Hypothalamus (tissue), 51 donors: ENCODE measurements at places on chromosomes 2 and 18.

DNA sequence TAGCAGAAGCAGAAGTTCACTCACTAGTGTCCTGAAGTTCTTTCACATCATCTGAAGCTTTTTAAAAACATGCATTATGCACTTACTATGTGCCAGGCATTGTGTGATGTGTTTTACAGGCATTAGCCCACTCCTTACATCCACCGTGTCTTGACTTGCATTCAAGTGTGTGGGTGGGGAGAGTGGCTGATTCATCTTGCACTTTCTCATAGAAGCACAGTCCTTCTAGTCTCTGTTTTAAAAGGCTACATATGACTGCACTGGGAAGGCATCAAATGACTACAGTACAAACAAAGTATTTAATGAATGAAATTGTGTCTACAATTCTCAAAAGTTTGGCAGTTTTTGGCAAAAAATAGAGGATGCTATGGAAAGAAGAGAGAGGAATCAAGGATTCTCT, 21.6 kb upstream of the DSC3 start:
- DNase-seq: no peak

GRCh38 chr2:216661639-216662375, 28.6 kb downstream of the IGFBP2 start:
- DNase-seq: no peak

GRCh38 chr2:40189881-40190280, 262.0 kb downstream of the SLC8A1 start:
- no peak for DNase-seq

DNA sequence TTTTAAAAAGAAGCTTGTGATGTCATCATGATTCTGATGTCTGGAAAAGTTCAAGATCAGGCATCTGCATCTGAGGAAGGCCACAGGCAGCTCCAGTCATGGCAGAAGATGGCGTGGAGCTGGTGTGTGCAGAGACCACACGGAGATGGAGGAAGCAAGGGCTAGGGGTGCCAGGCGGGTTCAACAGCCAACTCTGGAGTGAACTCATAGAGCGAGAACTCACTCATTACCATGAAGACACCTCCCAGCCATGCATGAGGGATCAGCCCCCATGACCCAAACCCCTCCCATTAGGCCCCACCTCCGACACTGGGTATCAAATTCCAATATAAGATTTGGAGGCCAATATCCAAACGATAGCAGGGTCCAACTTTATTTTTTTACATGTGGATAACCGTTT, 61.6 kb downstream of the KCNG2 start:
- DNase-seq: no peak

DNA sequence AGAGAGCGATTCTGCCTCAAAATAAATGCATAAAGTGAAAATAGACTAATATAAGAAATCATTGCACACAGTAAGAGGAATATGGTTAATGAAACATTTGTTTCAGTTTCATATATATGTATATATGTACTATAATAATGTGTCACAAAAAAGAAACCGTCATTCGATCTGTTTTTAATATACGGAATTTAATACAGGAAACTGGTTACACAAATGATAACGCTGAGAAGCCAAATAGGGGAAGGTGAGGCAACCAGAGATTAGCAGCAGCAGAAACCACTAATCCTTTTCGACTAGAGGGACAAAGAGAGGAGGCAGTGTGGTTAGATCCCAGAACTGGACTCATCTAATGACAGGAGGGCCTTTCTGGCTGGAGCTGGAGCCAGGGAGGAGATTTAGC, 64.2 kb upstream of the GREB1L start:
- DNase-seq: no peak

GRCh38 chr2:121085801-121086200, 199.2 kb downstream of the TFCP2L1 start:
- DNase-seq: no peak

- DNase-seq: no peak
These were observed 511.6 kb downstream of the ARHGAP15 start for GRCh38 chr2:143640826-143641225.

DNA sequence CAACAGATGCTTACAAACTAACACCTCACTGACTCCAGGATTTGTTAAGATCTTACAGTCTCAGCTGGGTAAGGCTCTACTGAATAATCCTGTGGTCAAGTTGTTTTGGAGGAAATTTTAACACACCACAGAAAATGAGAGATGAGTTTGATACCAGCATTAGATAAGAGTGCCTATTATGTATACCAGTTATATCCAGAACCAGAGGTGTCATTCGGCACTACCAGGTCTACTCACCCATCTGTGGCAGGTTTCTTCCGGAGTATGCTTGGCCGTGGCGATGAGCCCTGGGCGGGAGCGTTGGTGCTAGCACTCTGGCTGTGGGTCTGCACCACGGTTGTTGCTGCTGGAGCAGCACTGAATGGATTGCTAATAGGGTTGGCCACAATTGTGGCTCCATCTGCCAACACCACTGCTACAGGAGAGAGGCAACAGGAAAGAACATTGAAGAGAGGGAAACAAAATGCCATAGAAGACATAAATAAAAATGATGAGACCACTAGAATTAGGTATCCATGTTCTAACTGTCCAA, 41.2 kb downstream of the SAP130 start:
- DNase-seq: no peak

DNA sequence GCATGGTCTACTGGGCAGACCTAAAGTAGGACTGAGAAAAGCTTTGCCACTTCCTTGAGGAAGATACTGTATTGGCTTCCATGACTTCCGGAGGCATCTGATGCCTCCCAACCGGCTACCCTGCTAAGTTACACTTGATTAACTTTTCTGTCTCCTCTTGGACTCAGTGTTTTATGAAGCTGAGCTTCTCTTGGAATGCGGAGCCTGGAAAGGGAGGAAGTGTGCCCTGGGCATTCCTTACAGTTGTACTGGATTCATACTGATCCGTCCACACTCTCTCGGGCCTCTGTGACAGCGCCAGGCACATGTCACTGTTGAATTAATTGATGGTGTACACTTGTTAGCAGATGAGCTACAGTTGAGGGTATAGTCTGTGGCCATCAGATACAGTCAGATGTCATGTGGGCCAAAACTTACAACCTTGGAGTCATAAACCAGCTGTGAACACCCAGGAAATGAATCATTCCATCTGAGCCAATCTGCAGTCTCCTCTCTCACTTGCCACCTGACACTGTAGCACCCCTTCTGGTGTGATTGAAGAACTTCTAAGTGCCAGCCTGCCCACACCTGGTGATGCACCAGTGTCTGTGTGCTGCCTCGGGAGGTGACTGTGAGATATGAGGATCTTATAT, 122.5 kb downstream of the FHOD3 start:
- DNase-seq: no peak

DNA sequence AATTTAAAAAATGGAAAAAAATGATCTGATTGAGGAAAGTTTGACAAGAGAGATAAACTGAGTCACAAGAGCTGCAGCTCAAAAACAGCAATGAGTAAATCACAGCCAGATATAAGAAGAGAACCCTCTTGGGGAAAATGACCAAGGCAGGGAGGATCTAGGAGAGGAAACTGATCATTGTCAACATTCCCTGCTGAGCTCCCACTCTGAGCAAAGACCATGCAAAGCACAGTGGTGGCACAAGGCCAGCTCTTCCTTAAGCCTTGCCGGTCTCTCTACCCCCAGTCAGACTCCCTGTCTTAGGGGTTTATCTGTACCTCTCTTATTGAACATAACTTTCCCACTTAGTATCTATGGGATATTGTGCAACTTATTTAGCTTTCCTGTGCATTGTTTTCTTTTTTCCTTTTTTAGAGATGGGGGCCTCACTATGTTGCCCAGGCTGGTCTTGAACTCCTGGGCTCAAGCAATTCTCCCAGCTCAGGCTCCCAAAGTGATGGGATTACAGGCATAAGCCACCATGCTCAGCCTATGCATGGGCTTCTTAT, 54.0 kb upstream of the PPP1CB start:
- DNase-seq: no peak

DNA sequence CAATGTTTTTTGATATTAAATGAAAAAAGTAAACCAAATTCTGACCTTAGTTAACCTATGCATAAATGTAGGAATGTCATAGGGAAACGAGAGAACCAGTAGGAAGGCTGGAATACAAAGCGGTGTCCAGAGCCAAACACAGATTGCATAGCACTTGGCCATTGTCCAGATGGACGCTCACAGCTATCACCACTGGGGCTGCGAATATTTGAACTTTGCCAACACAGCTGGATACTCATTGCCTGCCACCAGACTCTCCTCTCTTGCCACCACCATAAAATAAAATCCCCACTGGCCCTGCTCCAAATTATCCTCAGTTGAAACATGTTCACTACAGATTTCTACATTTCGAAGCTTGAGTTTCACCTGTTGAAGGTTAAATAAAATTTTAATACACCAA, 159.3 kb upstream of the GULP1 start:
- DNase-seq: peak; percentile 6

- DNase-seq: no peak
These were observed 33.6 kb downstream of the MAL start for GRCh38 chr2:95058989-95059641.

DNA sequence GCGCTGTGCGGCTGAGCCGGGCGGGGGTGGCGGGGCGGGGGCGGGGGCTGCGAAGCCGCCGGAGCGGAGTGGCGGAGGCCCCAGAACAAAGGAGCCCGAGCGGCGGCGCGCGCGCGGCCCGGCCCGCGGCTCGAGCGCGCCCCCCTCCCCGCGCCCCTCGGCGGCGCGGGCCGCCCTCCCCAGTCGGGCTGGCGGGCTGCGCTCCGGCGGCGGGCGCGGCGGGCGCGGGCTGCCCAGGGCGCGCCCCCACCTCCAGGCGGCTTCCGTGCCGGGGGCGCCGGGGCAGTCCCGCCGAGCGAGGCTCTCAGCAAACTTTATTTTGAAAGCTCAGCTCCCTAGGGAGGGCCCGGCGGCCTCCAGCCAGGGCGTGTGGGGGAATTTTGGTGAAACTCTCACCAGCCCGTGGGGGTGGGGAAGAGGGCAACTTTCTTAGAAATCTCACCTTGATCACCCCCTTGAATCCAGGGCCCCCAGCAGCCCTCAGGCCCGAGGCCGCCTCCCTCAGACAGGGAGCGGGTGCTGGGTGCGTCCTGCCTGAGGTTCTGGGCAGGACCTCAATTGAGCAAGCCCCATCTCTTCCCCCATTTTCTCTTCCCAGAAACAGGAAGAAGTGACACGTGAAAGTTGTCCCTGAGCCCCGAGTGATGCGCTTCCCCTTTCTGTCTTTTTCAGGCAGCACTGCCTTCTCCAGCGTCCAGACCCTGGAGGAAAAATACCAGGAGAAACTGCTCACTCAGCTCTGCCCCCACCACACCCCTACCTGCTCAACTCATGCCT, 786 bp downstream of the TET3 start:
- no peak for DNase-seq

GRCh38 chr2:101114815-101115214, 36.4 kb downstream of the TBC1D8 start:
- no peak for DNase-seq

DNA sequence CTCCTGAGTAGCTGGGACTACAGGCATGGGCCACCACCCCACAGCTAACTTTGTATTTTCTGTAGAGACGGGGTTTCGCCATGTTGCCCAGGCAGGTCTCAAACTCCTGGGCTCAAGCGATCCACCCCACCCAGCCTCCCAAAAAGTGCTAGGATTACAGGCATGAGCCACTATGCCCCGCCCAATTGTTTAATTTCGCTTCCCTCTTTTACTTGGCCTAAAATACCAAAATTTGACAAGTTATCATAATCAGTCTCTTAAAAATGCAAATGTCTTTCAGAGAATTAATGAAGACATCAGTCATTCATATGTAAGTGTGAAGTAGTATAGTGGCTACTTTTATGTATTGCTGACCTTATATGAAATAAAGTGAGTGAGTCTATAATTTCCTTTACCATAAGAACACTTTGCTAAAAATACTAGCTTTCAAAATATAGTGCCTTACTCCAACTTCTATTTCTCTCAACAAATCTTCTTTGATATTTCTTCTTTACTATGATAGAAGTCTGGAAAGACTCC, 9.8 kb downstream of the FBXO11 start:
- no peak for DNase-seq

GRCh38 chr2:175842996-175843395, 159.1 kb downstream of the LNPK start:
- DNase-seq: no peak

- DNase-seq: peak; percentile 99
These were observed at the start of gene TMEM131 for GRCh38 chr2:97995734-97996624. TMEM131 (minus strand) TSS chr2:97995948; CDS start chr2:97995662, 286 bp downstream.

DNA sequence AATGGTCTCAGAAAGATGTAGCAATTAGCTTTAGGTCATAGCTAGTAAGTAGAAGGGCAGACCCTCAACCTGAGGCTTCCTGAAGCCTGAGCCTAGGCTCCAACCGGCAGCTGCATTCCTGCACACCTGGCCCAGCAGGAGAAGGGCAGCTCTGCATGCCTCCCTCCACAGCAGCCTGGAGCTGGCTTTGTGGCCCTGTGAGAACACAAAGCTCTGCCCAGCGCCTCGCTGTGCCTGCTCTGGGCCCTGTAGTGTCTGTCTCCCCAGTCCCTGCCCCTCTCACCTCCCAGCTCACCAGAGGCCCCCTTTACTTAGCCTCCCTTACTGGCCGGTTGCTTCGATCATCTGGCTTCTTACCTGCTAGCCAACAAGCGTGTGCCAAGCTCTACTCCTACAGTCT, 6.7 kb downstream of the TMEM214 start:
- no peak for DNase-seq

- DNase-seq: no peak
These were observed 95.1 kb downstream of the EHBP1 start for GRCh38 chr2:62800618-62801017.
